ENCODE measurements at places on chromosomes 7 and 10.

DNA sequence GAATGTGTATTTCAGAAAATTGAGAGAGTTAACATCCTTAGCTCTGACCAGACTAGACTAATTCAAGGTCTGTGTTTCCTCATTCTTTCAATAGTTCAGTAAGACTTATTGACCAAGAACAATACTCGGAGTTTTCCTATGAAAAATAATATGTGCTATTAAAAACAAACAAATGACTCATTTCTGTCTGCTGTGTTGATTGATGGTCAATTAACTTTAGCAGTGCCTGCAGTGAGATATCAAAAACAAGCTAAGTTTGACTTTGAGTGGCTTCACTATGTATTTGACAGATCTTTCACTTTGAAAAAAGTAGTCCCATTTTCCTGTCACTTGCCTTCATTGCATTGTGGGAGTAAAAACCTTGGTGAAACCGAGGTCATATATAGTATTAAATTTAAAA, 91.0 kb downstream of the GNAT3 start:
- no peak for DNase-seq

GRCh38 chr10:114938856-114939193, 830 bp downstream of the TRUB1 start:
- DNase-seq, result no peak

DNA sequence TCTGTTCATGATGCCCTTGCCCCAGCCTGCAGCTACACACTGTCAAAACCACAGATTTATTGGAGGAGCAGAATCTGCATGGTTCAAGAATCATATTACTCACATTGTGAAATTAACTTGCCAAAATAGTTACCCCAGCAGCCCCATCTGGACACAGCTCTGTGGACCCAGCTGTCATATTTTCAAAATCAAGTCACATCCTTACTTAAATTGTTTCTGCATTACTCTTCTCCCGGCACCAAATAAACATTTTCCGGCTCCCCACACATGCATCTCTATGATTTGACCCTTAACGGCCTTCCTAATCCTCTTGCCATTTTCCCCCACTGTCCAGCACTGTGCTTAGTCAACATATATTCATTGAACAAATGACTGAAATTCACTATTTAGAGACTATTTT, 43.8 kb upstream of the GPR26 start:
- DNase-seq, result no peak

- DNase-seq, result no peak
Measured at GRCh38 chr7:97043281-97043680, 18.6 kb upstream of the DLX5 start.

DNA sequence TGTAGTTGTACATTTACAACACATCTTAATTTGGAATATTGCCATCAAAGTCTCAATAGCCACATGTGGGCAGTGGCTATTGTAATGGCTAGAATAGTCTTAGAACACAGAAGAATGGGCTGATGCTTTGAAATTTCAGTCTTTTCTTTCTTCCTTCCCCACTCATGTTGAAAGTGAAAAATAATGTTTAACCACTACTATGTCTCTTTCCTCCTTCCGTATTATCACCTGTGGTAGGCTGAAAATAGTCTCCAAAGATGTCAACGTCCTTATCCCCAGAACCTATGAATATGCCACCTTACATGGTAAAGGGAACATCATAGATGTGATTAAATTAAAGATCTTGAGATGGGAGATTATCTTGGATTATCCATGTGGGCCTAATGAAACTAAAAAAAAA, 154.0 kb downstream of the SUGCT start:
- no peak for DNase-seq

DNA sequence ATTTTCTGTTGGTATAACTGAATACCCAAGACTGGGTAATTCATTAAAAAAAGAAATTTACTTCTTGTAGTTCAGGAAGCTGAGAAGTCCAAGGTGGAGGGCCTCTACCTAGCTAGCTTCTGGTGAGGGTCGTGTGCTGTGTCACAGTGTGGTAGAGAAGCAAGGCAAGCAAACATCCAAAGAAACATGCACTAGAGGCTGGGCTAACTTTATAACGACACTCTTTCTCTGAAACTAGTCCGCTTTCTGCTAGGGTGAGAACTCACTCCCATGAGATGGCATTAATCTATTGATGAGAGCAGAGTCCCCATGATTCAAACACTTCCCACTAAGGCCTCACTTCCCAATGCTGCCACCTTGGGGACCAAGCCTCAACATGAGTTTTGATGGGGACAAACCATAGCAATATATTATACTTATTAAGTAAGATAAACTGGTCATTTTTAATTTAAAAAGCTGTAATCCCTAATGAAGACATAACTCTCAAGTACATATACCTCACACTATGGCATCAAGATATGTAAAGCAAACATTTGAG, 50.8 kb downstream of the PHYHIPL start:
- no peak for DNase-seq

All from stimulated activated CD8-positive, alpha-beta memory T cell treated with anti-CD3 and anti-CD28 coated beads, Interleukin-4, amount 100 ng/mL, for 4 hours (primary cell).